ENCODE measurements at places on chromosomes 12 and 14. TPM values are rescaled to one million over a fixed set of nuclear protein-coding genes. Genes with fewer than 3 reads are reported as not detected.

DNA sequence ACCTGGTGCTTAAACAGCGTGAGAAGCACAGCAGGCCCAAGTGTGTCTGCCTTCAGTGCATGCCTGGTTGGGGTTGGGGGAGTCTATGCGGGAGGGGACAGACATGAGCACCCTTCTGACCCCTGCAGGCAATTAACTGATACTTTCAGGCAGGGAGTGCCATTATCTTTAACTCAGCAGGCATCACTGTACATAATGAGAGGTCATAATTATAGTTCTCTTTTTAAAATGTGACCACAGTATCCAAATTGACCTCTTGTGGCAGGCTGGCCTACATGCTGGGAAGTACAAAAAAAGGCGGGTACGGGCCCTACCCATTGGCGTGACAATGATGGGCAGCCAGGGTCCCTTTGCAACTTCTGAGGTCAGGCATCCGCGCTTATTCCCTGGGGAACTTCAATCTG, 209.1 kb downstream of the FOXN3 start:
- DNase-seq, result no peak
- H3K4me1 ChIP-seq, result peaks cover 11% of the 10 kb centered on the region
- H3K27me3 ChIP-seq, result no peaks in the 10 kb centered on the region
- no peak overlapping the region for H3K4me3 ChIP-seq
- peaks cover 8% of the 10 kb centered on the region for H3K36me3 ChIP-seq
- no peak overlapping the region for H3K27ac ChIP-seq

GRCh38 chr12:16349131-16349460, 1.7 kb downstream of the MGST1 start:
- H3K4me3 ChIP-seq, result peak overlapping the region; percentile 96
- H3K27ac ChIP-seq, result peak overlapping the region; percentile 98
- H3K36me3 ChIP-seq, result peaks cover 15% of the 10 kb centered on the region

- peak; percentile 94 for DNase-seq
- H3K36me3 ChIP-seq, result no peaks in the 10 kb centered on the region
These were observed at the start of gene RNF212B for GRCh38 chr14:23237772-23238594. Gene RNF212B (plus strand): TSS chr14:23237936. CDS start chr14:23240346, 2,410 bp downstream.

- DNase-seq, result no peak
- H3K27ac ChIP-seq, result no peak overlapping the region
- no peaks in the 10 kb centered on the region for H3K4me1 ChIP-seq
- H3K4me3 ChIP-seq, result no peak overlapping the region
- H3K27me3 ChIP-seq, result no peaks in the 10 kb centered on the region
These were observed 238.6 kb upstream of the DDHD1 start for GRCh38 chr14:53391631-53392285.

- H3K4me1 ChIP-seq, result peaks cover 4% of the 10 kb centered on the region
- H3K27me3 ChIP-seq, result no peaks in the 10 kb centered on the region
- no peak overlapping the region for H3K27ac ChIP-seq
- no peak overlapping the region for H3K4me3 ChIP-seq
- no peak for DNase-seq
- no peaks in the 10 kb centered on the region for H3K36me3 ChIP-seq
These were observed 6.4 kb upstream of the ADSS1 start for GRCh38 chr14:104717646-104718045.

- no peak for DNase-seq
- no peaks in the 10 kb centered on the region for H3K27me3 ChIP-seq
- no peak overlapping the region for H3K27ac ChIP-seq
- peaks cover 33% of the 10 kb centered on the region for H3K4me1 ChIP-seq
These were observed 15.1 kb downstream of the CHD8 start for GRCh38 chr14:21440859-21441258.

GRCh38 chr12:131815131-131815530, 13.1 kb upstream of the MMP17 start:
- DNase-seq, result no peak
- H3K4me1 ChIP-seq, result no peaks in the 10 kb centered on the region
- peaks cover 5% of the 10 kb centered on the region for H3K36me3 ChIP-seq

DNA sequence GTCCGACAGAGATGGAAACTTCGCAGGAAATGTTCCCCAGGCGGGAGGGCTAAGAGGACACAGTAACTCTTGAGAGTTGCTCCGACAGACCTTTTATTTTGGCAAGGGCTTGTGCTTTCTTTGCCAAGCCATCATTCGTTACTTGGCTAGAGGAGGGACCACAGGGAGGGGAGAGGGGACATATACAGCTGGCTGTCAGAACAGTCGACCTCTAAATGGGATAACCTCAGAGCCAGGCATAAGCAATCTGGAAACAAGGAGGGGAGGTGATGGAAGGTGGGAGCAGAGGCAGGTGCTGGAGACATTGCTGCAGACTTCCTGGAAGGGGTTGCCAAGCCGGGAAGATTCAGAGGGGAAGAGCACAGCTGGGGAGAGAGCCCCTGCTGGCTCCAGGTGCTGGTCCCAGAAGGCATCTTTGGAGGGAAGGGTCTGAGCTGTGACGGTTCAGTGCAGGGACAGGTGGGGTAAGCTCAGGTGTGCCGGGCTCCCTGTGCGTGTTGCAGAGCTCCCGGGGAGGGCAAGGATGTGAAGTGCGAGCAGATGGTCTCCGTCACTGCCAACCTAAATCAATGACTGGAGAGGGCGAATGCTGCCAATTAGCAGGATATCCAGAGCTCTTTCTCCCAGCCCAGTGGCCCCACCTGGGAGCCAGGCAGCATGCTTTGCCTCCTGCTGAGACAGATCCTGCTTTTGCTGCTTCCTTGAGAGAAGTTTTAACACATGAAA, 50.1 kb downstream of the CHST11 start:
- H3K4me1 ChIP-seq, result peaks cover 22% of the 10 kb centered on the region
- no peak overlapping the region for H3K4me3 ChIP-seq
- no peak for DNase-seq
- H3K36me3 ChIP-seq, result peaks cover 5% of the 10 kb centered on the region

DNA sequence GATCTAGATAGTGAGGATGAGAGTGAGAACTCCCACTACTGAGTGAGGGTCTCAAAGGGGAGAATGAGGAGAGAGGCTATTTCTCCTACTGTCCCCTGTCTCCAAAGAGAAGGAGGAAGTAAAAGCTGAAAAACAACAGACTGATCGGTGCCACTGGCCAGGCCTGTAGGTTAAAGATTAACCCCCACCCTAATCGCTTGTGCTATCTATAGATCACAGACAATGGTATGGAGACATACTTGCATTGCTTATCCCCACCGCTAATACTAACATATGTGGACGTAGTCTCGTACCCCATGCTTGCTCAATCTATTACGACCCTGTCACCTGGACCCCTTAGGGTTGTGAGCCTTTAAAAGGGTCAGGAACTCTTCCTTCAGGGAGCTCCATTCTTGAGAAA, 777.9 kb upstream of the TMEM132C start:
- H3K27ac ChIP-seq, result no peak overlapping the region
- H3K4me1 ChIP-seq, result no peaks in the 10 kb centered on the region
- H3K36me3 ChIP-seq, result no peaks in the 10 kb centered on the region

DNA sequence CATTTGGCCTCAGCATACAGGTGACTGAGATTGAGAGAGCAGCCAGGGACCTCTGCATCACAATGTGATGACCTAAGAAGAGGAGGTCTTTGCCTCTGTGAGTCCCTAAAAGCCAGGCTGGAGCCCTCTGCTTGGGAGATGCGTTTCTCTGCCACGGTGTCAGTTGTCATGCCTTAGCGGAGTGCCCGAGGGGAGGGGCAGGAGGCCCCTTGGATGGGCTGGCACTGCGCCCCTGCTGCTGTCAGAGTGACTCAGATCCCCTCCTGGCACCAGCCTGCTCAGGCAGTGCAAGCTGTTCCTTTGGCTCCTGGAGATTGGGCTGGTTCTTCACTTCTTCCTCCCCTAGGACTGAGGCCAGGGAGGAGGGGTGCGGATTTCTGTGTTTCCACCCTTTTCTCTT, 64.9 kb upstream of the KCNA5 start:
- peaks cover 53% of the 10 kb centered on the region for H3K27me3 ChIP-seq
- H3K27ac ChIP-seq, result no peak overlapping the region
- H3K36me3 ChIP-seq, result no peaks in the 10 kb centered on the region
- no peak overlapping the region for H3K4me3 ChIP-seq

DNA sequence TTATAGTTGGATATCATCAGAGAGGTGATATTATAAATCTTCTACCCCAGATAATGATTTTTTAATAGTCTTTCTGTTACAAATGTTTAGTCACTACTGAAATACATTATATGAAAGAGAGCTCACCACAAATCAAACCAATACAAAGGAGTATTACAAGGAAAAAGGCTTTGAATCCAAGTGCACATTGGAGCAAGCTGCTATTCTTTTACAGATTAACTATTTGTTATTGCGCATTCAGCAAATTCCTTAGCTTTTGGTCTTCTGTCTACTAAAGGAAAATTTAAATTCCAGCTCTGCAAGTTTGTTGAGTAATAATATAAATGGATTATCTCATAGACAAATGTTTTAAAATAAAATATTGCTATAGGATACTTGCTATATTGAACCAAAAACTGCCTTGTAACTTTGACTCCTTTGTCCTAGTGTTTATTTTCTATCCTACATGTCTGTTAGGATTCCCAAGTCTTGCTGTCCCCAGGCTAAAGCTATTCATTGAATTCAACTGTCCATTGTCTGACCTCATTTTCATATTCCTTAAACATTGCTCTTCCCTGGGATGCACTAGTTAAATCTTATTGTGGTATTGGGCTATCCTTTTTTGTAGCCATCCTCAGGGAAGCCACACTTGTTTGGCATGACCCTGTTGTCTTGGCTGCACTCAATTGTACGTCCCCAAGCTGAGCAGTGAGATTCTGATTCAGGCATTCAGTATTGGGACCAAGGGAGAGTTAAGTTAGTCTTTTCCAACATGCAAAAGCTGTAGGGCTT, 41.5 kb downstream of the PDE3A start:
- peak overlapping the region; percentile 85 for H3K27ac ChIP-seq
- peaks cover 24% of the 10 kb centered on the region for H3K4me1 ChIP-seq
- H3K27me3 ChIP-seq, result no peaks in the 10 kb centered on the region
- no peaks in the 10 kb centered on the region for H3K36me3 ChIP-seq

DNA sequence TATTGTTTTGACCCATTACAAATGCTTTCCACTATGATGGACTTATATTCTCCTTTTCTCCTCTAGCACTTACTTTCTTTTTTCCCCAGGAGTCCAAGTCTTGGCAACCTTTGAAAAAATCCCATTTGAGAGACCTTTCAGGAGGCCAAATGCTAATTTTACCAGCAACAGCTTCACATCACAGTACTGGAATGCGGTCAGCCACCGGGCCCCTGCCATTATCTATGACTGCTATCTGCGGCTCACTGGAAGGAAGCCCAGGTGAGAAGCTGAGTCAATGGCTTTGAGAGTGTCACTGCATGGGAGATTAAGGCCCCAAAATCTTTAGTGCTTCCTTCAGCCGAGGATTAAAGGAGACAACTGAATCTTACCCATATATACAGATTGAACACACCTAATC, 64.2 kb downstream of the ERGIC2 start:
- H3K36me3 ChIP-seq, result peaks cover 9% of the 10 kb centered on the region
- no peak for DNase-seq
- H3K27me3 ChIP-seq, result no peaks in the 10 kb centered on the region
- H3K4me3 ChIP-seq, result no peak overlapping the region
- no peak overlapping the region for H3K27ac ChIP-seq
- peaks cover 7% of the 10 kb centered on the region for H3K4me1 ChIP-seq

ACOT4 gene
- 0.98 TPM for total RNA-seq

RGS6 gene
- total RNA-seq, result 2.8 TPM

KRT74 gene
- total RNA-seq, result not detected

ST8SIA1 gene
- total RNA-seq, result 64.7 TPM

PPP4R4 gene
- total RNA-seq, result 1.1 TPM
